ENCODE measurements at places on chromosomes 12 and 14.

GRCh38 chr12:127652281-127652680 is 614.7 kb upstream of the TMEM132C start:
- no peaks in the 10 kb centered on the region for H3K27me3 ChIP-seq
- DNase-seq: no peak
- no peak overlapping the region for H3K4me3 ChIP-seq
- no peak overlapping the region for H3K27ac ChIP-seq
- no peaks in the 10 kb centered on the region for H3K4me1 ChIP-seq
- no peaks in the 10 kb centered on the region for H3K36me3 ChIP-seq

DNA sequence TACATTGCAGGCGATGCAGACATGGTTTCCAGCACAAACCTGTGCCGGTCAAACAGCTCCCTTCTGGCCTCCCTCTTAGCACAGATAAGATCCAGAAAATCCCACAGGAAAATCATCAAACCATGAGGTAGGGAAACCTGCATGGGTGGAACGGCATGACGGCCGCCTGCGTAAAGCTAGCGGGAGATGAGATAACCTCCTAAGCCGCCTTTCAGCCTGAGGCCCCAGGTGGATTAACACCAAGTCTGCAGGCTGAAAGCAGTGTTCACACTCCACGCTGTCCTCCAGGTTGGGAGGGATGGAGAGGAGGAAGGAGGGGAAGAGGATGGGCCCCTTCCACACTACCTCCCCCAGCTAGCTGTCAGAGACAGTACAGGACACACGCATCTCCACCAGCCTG is 63.8 kb downstream of the TSPAN11 start:
- no peaks in the 10 kb centered on the region for H3K4me1 ChIP-seq
- no peak overlapping the region for H3K4me3 ChIP-seq
- no peaks in the 10 kb centered on the region for H3K36me3 ChIP-seq
- no peaks in the 10 kb centered on the region for H3K27me3 ChIP-seq
- DNase-seq: no peak

DNA sequence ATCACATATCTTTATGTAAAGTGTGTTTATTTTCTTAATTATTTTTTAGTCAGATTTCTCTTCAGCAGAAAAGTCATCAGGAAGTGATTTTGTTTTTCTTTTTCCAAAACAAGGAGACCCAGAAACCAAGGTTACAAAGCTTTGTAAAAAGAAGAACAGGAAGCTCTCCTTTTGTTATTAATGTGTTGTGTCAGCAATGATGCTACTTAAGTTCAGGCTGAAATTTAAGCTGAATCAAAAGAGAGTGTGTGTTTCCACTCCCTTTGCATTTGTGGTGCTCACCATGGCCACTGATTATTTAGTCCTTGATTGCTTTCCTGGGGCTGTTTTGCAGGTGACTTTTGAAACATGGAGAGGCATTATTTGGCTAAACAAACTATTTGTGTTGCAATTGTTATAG is 155.3 kb upstream of the ATP2B1 start:
- H3K27ac ChIP-seq: peak overlapping the region; percentile 99
- peaks cover 24% of the 10 kb centered on the region for H3K36me3 ChIP-seq
- peak; percentile 22 for DNase-seq
- no peaks in the 10 kb centered on the region for H3K27me3 ChIP-seq

- no peak for DNase-seq
- no peak overlapping the region for H3K27ac ChIP-seq
- no peaks in the 10 kb centered on the region for H3K36me3 ChIP-seq
- no peaks in the 10 kb centered on the region for H3K4me1 ChIP-seq
- H3K27me3 ChIP-seq: peaks cover 6% of the 10 kb centered on the region
- H3K4me3 ChIP-seq: no peak overlapping the region
These were observed 117.7 kb downstream of the SPTSSA start for GRCh38 chr14:34344318-34344717.

DNA sequence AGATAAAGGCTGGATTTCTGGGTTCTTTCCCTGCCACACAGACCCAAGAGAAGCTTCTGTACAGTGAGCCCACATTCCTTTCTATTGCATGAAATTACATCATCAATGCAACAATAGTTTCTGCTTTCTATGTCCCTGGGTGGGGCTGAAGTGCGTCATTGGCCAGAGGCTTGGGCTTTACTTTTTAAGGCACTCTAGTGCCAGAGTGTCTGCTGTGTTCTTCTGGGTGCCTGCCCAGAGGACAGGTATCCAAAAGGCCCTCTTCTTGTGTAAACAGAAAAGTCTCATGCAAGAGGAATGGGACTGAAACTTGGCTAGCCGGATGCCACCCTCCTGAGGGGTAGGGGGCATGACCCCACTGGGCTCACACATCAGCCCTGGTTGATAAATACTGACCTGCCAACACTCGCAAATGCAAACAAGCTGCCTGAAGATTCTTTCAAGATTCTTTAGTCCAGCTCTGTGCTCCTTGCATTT is 5.9 kb downstream of the KRT86 start:
- H3K4me1 ChIP-seq: peaks cover 9% of the 10 kb centered on the region
- H3K36me3 ChIP-seq: no peaks in the 10 kb centered on the region
- no peak for DNase-seq
- no peak overlapping the region for H3K4me3 ChIP-seq
- H3K27me3 ChIP-seq: peaks cover 32% of the 10 kb centered on the region
- no peak overlapping the region for H3K27ac ChIP-seq

DNA sequence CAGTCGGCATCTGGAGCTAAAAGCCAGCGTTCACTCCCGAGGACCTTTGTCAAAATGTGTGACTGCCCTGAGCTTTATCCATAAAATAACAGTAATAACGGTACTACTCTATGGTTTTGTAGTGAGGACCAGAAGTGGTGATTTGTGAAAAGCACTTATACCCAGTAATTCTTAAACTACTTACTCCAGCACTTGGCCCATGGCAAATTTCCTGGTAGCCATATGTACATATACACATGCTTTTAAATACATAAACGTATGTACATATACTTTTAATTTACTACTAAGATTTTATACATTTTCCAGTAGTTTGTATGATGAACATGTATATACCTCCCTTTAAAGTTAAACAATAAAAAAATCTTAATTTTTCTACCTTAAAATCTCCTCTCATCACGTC is 163.8 kb upstream of the TMEM132C start:
- H3K36me3 ChIP-seq: peaks cover 3% of the 10 kb centered on the region
- H3K4me1 ChIP-seq: no peaks in the 10 kb centered on the region
- H3K4me3 ChIP-seq: no peak overlapping the region
- DNase-seq: no peak

DNA sequence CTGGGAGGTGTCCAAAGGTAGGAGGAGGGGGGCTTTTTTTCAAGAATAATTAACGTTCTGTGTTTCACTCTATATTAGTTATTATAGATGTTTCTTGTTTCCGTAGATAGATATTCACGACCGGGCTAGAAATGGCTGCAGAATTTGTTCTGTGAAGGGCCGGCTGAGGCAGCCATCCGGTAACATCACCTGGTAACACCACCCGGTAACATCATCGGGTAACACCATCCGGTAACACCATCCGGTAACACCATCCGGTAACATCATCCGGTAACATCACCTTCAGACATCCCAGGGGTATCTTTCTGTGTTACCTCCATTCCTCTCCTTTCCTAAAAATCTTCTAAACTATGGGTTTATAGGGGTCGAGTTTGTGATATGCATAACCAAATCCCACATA is 1336.7 kb upstream of the TMEM132C start:
- no peak overlapping the region for H3K27ac ChIP-seq
- no peak for DNase-seq
- H3K4me1 ChIP-seq: no peaks in the 10 kb centered on the region
- H3K36me3 ChIP-seq: no peaks in the 10 kb centered on the region

- DNase-seq: no peak
- no peaks in the 10 kb centered on the region for H3K27me3 ChIP-seq
- no peaks in the 10 kb centered on the region for H3K36me3 ChIP-seq
These were observed 16.1 kb downstream of the FSCB start for GRCh38 chr14:44490966-44491365.
